ENCODE measurements at places on chromosomes 1 and 21.

GRCh38 chr1:44637702-44638411 lies 36.4 kb downstream of the TMEM53 start:
- no peak for DNase-seq

GRCh38 chr21:21003701-21004100 lies 5.5 kb downstream of the NCAM2 start:
- DNase-seq, result no peak

DNA sequence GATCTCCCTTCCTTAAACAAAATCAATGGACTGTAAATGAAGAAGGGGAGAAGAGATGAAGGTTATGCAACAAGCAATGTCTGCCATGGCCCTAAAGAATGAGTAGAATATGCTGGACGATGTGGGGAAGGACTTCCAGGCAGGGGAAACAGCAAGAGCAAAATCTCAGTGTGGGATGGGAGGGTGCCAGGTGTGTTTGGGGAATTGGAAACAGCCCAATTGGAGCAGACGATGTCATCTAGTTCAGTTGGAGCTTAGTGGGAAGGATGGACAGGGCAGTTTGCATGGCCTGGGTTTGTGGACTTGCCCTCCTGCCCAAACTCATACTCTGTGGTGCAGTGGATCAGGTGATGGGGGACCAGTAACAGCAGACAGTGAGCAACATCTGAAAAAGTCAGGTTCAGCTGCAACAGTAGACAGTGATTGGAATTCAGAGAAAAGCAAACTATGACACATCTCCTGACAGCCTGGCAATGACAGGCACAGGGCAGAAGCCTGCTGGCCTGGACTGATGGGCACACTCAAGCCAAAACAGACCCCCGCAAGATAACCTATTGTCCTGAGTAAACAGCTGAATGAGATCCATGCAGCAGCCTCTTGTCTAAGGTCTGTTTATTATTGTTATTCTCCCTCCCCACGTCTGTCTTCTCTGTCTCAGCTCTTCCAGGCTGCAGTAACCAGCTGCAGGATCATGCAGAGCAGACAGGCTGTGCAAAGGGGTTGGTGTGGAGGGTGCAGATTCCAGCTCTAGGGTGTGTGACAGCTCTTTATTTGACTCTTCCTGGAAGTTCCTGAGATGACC lies 50.5 kb upstream of the PRELP start:
- DNase-seq, result no peak

- DNase-seq, result no peak
Observed at GRCh38 chr21:27825035-27825434, 858.1 kb upstream of the ADAMTS5 start.

- DNase-seq, result no peak
Observed at GRCh38 chr1:105894006-105894405, 1162.5 kb upstream of the PRMT6 start.

GRCh38 chr1:169018751-169019150 lies 87.7 kb upstream of the ATP1B1 start:
- no peak for DNase-seq

DNA sequence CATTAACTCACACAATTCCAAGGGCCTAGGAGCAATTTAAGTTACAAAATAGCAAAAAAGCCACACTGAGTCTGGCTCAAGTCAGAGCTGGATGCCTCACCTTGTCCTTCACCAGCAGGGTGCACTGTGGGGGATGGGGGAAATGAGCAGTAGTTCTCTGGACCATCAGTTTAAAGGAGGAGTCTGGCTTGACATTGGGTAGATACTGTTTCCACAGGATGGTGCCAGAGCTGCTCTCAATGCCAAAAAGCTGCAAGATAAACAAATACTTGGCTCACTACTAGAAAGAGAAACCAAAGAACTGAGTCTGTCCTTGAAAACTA lies 18.8 kb downstream of the EMC1 start:
- DNase-seq, result peak; percentile 36

DNA sequence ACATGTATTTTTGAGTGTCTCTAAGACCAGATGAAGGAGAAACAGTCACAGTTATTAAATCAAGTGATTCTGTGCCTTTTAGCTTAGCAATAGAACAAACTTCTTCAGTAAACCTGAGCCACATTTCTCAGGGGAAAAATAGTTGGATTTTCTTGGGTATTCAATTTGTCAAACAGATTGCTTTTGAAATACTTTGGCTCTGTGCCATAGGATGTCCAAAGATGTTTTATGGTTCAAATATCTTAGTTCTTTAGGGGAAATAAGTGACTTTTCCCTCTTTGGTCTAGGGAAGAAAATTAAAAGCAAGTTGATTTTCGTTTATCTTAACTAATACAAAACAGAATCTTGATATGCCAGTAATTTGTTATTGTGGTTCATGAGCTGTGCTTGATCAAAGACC lies 125.9 kb downstream of the ATP5PO start:
- no peak for DNase-seq

GRCh38 chr1:45478121-45478814 lies 12.7 kb downstream of the TESK2 start:
- DNase-seq, result no peak

- no peak for DNase-seq
Observed at GRCh38 chr1:88877382-88877825, 14.0 kb downstream of the GTF2B start.

GRCh38 chr1:82782599-82782998 lies 981.9 kb downstream of the ADGRL2 start:
- no peak for DNase-seq

DNA sequence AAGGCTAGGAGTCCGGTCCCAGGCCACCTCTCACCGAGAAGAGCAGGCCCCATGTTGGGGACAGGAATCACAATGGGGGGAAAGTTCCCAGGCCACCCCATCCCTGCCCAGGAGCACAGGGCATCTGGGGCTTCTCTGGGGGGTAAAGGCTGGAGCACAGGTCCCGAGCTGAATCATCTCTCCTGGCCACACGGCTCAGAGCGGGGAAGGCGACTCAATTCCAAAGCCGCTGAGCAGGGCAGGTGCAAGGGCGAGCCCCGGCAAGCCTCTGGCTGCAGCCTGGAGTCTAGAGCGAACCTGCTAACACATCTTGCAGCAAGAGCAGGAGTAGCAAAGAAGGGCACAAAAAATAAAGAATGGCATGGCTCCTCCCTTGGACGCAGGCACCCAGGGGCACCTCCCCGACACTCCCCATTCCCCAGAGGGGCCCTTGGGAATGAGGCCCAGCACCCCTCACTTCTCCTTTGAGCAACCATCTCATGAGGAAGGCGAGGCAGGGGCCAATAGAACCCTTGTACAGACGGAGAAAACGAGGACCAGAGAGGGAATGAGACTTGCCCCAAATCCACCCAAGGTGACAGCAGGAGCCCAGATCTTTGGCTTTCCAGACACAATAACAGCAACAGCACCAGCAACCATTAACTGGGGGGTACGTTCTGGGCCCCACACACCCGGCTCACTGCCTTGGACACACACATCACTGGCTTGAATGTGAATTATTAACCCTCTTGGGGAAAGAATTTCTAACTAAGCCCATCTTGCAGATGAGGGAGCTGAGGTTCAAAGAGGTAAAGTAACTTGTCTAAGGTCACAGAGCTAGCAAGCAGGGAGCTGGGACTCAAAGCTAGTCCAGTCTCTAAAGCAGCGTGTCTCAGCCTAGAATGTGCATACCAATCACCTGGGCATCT lies 20.7 kb upstream of the ALDH4A1 start:
- DNase-seq, result no peak

- DNase-seq, result no peak
Observed at GRCh38 chr1:204507317-204508105, 8.7 kb upstream of the MDM4 start.

DNA sequence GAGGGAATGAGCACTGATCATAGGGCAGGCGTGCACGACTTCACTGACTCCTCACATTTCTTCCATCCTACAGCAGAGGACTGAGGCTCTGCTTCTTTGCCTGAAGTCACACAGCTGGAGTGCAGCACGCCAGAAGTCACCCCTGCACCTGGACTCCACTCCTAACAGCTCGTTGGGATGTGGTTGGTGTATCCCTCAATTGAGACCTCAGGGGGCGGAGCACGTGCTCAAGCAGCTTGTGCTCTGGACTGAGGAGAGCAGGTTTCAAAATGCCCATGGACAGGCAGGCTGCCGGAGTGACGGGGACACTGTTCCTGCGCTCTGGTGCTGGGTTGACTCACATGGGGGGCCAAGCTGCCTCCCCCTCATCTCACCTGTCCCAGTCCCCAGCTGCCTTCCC lies 13.9 kb downstream of the CHIT1 start:
- DNase-seq, result no peak

DNA sequence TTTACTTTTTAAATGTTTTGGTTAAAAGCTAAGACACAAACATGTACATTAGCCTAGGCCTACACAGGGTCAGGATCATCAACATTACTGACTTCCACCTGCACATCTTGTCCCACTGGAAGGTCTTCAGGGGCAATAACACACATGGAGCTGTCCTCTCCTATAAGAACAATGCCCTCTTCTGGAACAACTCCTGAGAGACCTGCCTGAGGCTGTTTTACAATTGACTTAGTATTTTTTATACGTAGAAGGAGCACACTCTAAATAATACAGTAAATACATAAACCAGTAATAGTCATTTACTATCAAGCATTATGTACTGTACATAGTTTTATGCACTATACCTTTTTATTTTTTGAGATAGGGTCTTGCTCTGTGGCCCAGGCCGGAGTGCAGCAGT lies 14.1 kb upstream of the MOB3C start:
- no peak for DNase-seq

GRCh38 chr1:17594690-17595601 lies 55.4 kb downstream of the ARHGEF10L start:
- no peak for DNase-seq

GRCh38 chr1:105137543-105138457 lies 1388.1 kb downstream of the AMY1C start:
- DNase-seq, result peak; percentile 73

DNA sequence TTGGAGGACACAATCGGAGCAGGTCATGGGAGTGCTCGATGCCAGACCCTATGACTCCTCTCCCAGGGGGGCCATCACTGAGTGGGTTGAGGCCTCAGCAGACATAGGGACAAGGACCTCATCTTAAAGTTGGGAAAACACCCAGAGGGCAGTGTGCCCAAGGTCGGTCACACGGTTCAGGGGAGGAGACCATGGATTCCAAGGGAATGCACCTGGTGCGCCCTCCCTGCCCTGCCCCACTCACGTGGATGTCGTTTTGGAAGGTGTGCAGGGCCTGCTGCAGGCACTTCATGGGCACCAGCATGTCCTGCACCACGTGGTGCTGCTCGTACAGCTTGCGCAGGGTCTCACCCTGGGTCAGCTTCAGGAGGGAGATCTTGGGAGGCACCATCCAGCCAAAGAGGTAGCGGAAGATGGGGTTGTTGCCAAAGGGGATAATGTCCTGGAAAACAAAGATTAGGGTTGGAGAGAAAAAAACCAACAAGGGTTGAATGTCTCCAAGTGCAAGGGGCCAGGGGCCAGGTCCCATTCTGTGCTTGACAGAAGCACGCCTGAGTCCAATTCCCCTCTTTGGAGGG lies 33.1 kb downstream of the DHCR24 start:
- DNase-seq, result no peak

DNA sequence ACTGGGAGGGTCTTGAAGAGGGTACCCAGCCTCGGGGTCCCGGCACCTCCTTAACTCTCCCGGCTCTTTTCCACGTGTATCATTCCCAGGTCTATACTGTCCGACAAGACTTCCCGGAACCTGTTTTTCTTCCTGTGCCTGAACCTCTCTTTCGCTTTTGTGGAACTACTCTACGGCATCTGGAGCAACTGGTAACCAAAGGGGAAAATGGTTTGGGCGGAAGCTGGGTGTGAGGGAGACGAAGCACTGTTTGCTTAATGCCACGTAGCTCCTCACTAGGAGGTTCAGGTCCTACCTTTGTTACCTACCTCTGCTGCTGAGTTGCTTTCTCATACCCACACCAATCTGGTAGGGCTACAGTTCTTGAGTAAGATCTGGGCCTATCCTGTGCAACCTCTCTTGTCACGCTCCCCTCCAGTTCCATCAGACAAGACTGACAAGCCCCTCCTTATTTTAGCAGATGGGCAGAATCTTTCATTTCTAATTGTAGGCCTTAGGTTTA lies 642 bp downstream of the SLC30A7 start:
- no peak for DNase-seq

DNA sequence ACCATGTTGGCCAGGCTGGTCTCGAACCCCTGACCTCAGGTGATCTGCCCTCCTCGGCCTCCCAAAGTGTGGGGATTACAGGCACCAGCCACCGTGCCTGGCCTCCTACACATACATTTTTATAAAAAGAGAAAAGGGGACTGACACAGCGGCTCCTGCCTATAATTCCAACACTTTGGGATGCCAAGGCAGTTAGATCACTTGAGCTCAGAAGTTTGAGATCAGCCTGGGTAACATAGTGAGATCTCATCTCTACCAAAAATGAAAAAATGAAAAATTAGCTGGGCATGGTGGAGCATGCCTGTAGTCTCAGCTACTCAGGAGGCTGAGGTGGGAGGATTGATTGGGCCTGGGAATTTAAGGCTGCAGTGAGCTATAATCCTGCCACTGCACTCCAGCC lies 23.4 kb downstream of the ZNF281 start:
- DNase-seq, result no peak

DNA sequence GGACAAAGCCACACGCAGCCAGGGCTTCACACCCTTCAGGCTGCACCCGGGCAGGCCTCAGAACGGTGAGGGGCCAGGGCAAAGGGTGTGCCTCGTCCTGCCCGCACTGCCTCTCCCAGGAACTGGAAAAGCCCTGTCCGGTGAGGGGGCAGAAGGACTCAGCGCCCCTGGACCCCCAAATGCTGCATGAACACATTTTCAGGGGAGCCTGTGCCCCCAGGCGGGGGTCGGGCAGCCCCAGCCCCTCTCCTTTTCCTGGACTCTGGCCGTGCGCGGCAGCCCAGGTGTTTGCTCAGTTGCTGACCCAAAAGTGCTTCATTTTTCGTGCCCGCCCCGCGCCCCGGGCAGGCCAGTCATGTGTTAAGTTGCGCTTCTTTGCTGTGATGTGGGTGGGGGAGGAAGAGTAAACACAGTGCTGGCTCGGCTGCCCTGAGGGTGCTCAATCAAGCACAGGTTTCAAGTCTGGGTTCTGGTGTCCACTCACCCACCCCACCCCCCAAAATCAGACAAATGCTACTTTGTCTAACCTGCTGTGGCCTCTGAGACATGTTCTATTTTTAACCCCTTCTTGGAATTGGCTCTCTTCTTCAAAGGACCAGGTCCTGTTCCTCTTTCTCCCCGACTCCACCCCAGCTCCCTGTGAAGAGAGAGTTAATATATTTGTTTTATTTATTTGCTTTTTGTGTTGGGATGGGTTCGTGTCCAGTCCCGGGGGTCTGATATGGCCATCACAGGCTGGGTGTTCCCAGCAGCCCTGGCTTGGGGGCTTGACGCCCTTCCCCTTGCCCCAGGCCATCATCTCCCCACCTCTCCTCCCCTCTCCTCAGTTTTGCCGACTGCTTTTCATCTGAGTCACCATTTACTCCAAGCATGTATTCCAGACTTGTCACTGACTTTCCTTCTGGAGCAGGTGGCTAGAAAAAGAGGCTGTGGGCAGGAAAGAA lies 8.1 kb downstream of the PSRC1 start:
- peak; percentile 78 for DNase-seq
